HFFc6 (cell line): ENCODE measurements at places on chromosomes 5 and 9. TPM values are rescaled to one million over a fixed set of nuclear protein-coding genes. Genes with fewer than 3 reads are reported as not detected.

DOLK gene
- total RNA-seq: 34.4 to 37.4 TPM (median 37.0 TPM) in 3 replicates

PTGES gene
- 11.6 to 27.7 TPM (median 14.4 TPM) in 3 replicates for total RNA-seq

IFNA2 gene
- not detected in 3 replicates for total RNA-seq

SPRY4 gene
- 24.8 and 28.1 TPM in 2 replicates for total RNA-seq

DNA sequence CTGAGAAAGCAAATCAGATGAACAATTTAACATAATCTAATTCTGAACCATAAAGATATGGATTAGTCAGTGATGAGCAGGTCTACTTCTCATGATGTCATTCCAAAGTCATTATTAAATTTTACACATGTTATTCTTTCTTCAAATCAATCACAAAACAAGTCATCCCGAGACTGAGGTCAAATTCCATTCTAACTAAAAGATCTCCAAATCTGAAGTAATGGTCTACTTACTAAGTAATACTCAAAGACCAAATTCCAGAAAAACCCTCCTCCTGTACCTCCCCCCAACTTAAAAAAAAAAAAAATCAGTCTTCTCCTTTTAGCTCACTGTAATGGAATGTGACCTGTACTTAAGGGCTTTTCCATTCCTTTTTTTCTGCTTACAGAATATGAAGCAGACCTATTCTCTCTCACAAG is 4.7 kb downstream of the PFDN1 start:
- DNase-seq: peak; percentile 47

GRCh38 chr9:14935106-14935751 is 25.0 kb upstream of the FREM1 start:
- no peak for DNase-seq

DNA sequence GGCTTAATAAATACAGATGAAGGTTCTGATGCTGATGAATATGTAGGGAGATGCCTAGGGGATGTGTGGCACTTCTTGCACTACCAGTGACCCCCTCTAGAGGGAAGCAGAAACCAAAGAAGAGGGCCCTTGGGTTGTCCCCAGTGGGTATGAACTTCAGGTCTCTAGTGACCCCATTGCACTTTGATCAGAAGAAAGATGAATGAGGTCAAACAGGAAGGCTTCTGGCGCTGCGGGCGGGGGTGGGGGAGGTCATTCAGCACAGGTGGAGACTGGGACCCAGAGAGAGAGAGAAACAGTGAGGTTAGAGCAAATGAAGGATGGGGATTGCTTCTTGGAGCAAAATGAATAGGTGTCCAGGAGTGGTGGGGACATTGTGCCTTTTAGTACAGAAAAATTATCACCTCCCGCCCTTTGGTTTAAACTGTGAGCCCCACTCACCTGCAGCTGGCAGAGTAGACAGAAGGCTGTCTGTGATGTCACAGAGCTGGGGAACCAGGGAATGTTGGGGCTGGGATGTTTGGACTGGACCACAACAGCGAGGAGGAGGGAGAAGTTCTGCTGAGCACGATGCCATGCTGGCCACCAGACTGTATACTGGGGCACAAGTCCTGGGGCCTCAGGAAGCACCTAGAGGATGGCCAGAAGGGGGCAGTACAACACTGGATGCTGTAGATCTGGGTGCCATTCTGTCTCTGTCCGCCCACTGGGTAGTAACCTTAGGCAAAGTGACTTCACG is at the start of gene TEX48:
Gene TEX48, minus strand, starts transcription at position 599 of the 739 bp plus-strand sequence. CDS start 10,469 bp downstream, outside the sequence.
- DNase-seq: peak; percentile 74

GRCh38 chr9:101578378-101578777 is 16.4 kb downstream of the PPP3R2 start:
- DNase-seq: no peak

- peak; percentile 46 for DNase-seq
Observed at GRCh38 chr5:149211566-149211965, 60.1 kb upstream of the AFAP1L1 start.

DNA sequence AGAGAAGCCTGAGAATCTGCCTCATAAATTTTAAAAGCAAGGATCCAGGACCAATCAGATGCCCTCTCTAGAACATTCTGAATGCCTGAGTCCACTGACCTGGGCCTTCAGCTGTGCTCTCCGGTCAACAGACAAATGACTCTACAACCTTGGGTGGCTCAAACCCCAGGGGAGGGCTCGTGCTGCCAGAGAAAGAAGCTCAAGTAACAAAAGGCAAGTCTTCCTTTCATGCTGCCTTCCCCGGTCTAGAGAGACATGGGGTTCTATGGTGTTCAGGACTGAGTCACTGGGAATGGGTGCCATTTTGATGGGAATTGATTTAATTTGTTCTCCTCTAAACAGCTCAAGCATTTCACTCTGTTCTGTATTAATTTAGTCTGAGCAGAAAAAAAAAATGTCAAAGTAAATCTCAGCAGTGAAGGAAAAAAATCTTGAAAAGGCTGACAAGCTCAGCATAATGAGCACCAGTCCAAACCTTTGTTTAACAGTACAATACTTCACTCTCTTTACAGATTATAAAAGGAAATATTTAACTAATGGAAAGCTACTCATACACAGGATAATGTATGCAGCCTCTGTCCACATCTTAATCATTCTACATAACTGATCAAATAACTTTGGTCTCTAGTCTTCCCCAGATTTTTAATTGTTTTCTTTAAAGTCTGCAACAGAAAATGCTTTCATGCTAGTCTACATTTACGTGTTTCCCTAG is 191.0 kb downstream of the GLIS3 start:
- no peak for DNase-seq
